Cardiac muscle cell (in vitro differentiated cells and primary cell): ENCODE measurements at places on chromosomes 3 and 15.
A peak's percentile ranks its signal among the peaks of the same experiment; 100 is the strongest.

DNA sequence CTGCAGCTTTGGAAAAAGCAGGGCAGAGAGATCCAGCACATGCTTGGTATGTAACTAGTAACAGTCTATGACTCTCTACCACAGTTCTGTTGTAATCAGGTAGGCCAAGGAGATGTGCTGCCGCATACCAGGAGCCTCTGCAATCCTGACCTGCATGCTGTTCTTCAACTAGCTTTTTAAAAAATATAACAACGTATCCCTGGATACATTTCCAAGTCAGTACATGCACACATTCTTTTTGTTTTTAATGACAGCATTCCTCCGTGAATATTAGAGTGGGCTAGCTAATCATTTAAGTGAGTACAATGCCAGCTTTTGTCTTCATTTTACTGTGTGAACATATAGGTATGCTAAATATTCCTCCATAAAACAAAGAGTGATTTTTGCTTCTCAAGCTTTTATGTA lies 437.8 kb downstream of the RBMS3 start:
- DNase-seq: peak; percentile 58

GRCh38 chr3:119601154-119601553 lies 3.5 kb downstream of the PLA1A start:
- DNase-seq: no peak

- DNase-seq: no peak
Observed at GRCh38 chr3:129621626-129622225, 15.2 kb upstream of the PLXND1 start.

- peak; percentile 92 for DNase-seq
Observed at GRCh38 chr15:91561371-91562100, 292.0 kb upstream of the SLCO3A1 start.

- DNase-seq: no peak
Observed at GRCh38 chr15:41559239-41559782, 299 bp downstream of the TYRO3 start.

GRCh38 chr3:161332792-161333191 lies 38.5 kb downstream of the SPTSSB start:
- no peak for DNase-seq

GRCh38 chr3:58679974-58680666 lies 13.5 kb upstream of the FAM3D start:
- no peak for DNase-seq

DNA sequence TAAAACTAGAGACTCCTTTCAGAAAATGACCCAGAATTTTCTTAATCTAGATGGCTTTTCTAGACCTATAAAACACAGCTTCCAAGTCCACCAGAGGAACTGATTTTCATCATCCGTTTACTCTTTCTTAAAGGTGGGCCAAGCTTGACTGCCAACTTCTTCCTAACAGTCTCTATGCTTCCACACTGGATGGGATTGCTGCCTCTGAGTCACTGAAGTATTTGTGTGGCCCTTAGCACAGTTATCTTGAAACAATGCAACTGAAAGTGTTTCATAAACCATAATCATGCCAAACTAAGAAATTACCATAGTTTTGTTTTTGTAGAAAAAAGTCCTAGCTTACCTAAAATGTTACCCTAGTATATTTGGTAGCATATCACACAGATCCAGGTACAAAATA lies 985.7 kb downstream of the TUSC7 start:
- DNase-seq: peak; percentile 32

GRCh38 chr3:56616478-56617006 lies 59.6 kb downstream of the CCDC66 start:
- no peak for DNase-seq

DNA sequence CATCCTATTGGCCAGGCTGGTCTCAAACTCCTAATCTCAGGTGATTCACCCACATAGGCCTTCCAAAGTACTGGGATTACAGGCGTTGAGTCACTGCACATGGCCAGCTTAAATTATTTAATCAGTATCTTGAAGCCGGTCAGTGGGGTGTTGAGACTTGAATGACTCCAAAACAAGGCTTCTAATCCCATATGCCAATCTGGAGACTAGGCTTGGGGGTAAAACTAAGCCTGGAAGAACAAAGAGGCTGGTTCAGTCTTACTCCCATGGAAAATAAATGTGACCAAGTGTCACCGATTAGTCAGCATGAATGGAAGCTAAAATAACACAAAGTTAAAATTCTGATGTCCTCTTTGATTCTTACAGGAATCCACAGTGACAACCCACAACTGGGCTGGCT lies 509.1 kb downstream of the FOXP1 start:
- DNase-seq: no peak

DNA sequence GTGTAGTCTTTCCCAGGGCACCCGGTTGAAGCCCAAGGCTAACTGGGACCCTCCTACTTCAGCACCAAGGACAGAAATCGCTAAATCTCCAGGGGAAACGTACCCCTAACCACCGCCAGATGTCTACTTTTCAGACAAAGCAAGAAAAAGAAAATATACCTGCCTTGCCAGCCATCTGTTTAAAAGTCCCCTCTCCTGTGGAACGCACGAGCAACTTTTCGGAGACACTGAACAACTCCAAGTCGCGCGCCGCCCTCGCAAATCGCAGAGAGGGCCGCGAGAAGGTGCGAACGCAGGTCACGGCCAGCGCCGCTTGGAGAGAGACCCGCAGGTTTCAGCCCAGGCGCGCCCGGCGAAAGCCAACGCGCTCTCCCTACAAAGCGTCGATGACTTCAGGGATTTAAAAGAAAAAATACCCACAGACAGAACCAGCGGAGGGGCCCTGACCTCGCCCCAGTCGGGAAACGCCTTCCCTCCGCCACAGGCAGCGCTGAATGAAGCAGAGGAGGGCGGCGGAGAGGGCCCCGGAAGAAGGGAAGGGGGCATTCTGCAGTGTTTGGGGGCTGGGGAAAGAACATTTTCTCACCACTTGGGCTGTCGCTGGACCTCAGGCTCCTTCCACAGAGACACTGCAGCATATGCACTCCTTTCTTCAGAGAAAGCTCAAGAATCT lies 213.1 kb downstream of the FGF12 start:
- DNase-seq: peak; percentile 33

DNA sequence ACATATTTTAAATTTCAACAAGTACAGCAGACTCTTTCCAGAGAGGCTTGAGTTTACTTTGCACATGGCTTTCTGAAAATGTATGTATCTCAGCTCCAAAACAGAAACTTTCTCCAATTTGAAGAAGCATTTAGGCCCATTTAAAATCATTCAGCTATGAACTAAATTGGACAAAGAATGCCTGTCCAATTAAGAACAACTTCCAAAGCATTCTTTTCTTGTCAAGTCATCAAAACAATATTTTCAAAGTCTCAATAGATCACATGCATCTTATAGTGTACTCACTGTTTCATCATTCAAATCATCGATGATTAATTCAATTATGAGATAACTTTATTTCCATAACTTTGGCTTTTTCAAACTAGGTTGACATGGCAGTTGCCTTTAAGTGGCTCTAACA lies 95.2 kb downstream of the KBTBD8 start:
- no peak for DNase-seq

DNA sequence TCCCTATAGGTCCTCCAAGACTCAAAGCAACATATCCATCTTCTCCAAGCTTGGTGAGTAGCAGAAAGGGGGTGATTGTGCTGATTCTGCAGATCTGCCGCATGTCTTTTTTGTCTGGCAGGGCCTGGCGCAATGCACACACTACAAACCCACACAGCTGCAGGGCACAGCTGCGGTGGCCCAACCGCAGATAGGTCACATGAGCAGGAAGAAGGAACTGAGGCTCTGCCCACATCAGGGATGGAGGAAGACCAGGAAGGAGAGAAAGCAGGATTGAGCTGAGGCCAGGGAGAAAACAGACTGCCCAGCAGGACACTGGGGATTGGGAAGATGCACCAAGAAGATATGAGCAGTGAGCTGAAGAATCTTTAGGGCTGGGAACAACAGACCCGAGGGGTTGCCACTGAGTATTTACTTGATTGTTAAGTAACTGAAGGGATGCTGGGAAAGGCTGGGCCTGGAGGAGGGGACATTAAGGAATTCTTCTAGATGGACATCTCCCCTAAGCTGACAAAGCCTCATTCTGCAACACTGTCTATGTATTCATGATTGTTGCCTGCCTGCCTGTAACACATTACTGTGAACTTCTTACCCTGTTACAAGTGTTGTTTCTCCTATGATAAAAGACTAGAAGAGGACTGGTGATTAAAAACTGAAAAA lies 126.7 kb downstream of the MYLK start:
- DNase-seq: no peak

GRCh38 chr15:36954486-36954885 lies 145.9 kb downstream of the MEIS2 start:
- no peak for DNase-seq

GRCh38 chr3:37198996-37199395 lies 24.6 kb upstream of the LRRFIP2 start:
- no peak for DNase-seq

- DNase-seq: no peak
Observed at GRCh38 chr15:35246451-35246850, 161.4 kb upstream of the NANOGP8 start.

DNA sequence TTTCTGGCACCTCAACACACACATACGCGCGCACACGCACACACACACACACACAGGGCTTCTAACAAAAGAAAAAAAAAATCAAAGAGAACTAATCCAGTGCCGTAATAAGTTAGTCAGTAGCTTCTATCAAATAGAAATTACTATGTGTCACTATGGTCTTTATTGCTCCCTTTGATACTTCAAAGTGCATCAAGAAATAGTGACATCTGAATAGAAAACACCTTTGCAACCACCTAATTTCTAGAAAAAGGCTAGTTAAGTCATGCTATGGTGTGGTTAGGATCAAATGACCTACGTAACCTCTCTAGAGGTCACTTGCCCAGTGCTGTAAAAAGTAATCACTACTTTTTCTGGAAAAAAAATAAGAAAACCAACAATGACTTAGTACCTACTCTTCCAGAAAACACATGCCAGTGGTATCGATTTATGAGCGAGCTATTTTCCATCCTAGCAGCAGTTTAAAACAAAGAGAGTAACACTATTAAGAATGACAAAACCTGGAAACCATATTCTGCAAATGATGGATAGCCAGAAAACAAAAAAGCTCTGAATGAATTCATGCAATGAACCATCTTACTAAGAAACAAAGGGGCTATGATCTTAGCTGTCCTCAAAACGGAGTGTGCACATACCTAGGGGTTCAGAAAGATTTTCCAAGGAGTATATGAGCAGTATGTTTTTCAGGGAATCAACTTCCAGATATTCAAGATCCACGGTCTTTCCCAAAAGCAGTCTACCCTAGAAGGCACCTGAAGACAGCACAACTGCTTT lies 6.8 kb downstream of the AVEN start:
- DNase-seq: no peak

DNA sequence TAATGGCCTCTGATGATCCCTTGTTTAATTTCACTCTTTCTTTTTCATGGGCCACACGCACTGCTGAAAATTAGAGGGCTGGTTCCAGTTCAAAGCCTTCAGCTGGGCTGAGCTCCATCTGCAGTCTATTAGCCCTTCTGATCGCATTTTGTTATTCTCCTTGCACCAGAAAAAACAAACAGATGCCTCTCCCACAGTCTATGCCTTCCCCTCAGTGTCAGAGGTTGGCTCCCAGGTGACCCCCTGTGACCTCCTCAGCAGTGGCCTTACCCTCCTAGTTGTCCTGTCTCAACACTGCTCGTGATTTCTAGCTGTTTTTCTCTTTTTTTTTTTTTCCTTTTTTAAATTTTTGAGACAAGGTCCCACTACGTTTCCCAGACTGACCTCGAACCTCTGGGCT lies 77.1 kb upstream of the PRTG start:
- no peak for DNase-seq

GRCh38 chr3:16770021-16770420 lies 114.7 kb upstream of the PLCL2 start:
- DNase-seq: peak; percentile 7

GRCh38 chr3:88478460-88478859 lies 328.7 kb downstream of the C3orf38 start:
- no peak for DNase-seq
